Cardiac muscle cell (in vitro differentiated cells and primary cell): ENCODE measurements at places on chromosomes 5 and 9. TPM values are rescaled to one million over a fixed set of nuclear protein-coding genes. Genes with fewer than 3 reads are reported as not detected.
A peak's percentile ranks its signal among the peaks of the same experiment; 100 is the strongest.

- H3K27me3 ChIP-seq, result no peaks in the 10 kb centered on the region
- H3K27ac ChIP-seq, result no peak overlapping the region
- no peak for DNase-seq
- H3K36me3 ChIP-seq, result no peaks in the 10 kb centered on the region
Observed at GRCh38 chr5:100517301-100517974, 17.7 kb upstream of the FAM174A start.

Gene GPR150
- total RNA-seq, result 0.07 and 0.57 TPM in 2 replicates

DNA sequence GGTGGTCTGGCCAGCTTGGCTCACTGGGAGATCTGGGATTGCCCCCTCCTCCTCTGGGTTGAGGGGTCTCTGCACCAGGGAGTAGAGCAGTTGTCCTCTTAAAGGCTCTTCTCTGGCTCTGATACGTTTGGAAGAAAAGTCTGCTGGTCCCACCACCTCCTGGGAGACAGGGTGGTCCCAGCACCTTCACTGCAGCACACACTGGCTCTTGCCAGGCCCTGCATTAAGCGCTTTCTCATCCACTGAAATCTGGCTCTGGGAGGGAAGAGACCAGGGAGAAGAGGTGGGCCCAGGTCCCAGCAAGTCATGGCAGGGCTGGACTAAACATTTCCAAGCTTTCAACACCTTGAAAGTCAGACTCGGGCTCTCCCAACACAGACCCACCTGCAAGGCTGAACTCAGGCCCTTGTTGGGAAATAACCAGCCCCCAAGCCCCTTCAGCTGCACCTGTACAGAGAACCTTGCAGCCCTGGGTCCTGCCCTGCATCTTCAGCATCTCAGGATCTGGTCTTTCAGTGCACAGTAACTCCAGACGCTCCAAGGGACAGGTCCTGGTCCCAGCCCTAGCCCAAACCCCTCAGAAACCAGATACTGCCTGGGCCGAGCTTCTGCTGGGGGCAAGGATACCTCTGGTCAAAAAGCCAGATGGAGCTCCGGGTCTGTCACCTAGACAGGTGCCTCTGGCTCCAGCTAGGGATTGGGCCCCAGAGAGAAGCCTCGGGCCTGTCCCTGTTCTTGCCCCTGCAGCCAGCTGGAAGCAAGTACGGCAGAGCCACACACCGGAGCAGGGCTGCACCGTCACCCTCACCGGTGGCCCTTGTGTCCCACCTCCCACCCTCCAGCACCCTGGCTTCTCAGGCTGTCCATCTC, 134.5 kb downstream of the DAB2IP start:
- no peak overlapping the region for H3K4me3 ChIP-seq
- peak overlapping the region; percentile 60 for H3K27ac ChIP-seq
- no peak for DNase-seq
- H3K27me3 ChIP-seq, result no peaks in the 10 kb centered on the region
- H3K36me3 ChIP-seq, result peaks cover 22% of the 10 kb centered on the region
- peaks cover 14% of the 10 kb centered on the region for H3K4me1 ChIP-seq

Gene NRG2
- total RNA-seq, result 16.5 and 20.7 TPM in 2 replicates

GRCh38 chr9:110086537-110086936, 121.4 kb downstream of the C9orf152 start:
- no peaks in the 10 kb centered on the region for H3K36me3 ChIP-seq
- DNase-seq, result no peak
- peaks cover 3% of the 10 kb centered on the region for H3K4me1 ChIP-seq
- H3K4me3 ChIP-seq, result no peak overlapping the region
- no peaks in the 10 kb centered on the region for H3K27me3 ChIP-seq

- DNase-seq, result no peak
- no peak overlapping the region for H3K4me3 ChIP-seq
- no peaks in the 10 kb centered on the region for H3K36me3 ChIP-seq
Observed at GRCh38 chr9:71587576-71588362, 180.5 kb downstream of the CEMIP2 start.

GRCh38 chr5:86986837-86987236, 280.8 kb upstream of the RASA1 start:
- no peak overlapping the region for H3K27ac ChIP-seq
- no peak for DNase-seq
- no peaks in the 10 kb centered on the region for H3K27me3 ChIP-seq
- H3K36me3 ChIP-seq, result no peaks in the 10 kb centered on the region
- no peak overlapping the region for H3K4me3 ChIP-seq

GRCh38 chr5:2622866-2623265, 128.6 kb downstream of the IRX2 start:
- DNase-seq, result no peak
- H3K4me1 ChIP-seq, result no peaks in the 10 kb centered on the region
- H3K27me3 ChIP-seq, result no peaks in the 10 kb centered on the region
- no peaks in the 10 kb centered on the region for H3K36me3 ChIP-seq

Gene ARL14EPL
- not detected in 2 replicates for total RNA-seq

- no peak for DNase-seq
- H3K36me3 ChIP-seq, result no peaks in the 10 kb centered on the region
- H3K27me3 ChIP-seq, result no peaks in the 10 kb centered on the region
- no peak overlapping the region for H3K4me3 ChIP-seq
Observed at GRCh38 chr5:122385808-122386207, 73.8 kb downstream of the SNCAIP start.

DNA sequence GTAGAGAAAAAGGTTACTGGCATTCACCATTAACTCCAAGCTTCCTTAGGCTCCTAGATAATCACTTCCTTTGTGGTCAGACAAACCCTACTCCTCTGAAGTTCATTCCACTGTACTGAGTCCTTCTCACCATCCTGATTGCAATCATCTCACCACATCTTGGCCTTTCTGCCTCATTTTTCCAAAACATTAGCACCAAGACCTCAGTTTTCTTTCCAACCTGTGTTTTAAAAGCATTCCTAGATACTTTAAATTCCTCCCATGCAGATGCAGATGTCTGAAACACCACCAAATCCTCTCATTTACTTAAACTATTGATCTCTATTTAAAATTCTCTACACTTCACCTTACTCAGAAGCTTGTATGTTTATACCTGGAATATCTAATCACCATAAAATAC, 961.3 kb upstream of the CTNND2 start:
- H3K4me3 ChIP-seq, result no peak overlapping the region
- no peak for DNase-seq
- no peak overlapping the region for H3K27ac ChIP-seq
- no peaks in the 10 kb centered on the region for H3K27me3 ChIP-seq
- H3K4me1 ChIP-seq, result peaks cover 3% of the 10 kb centered on the region
- H3K36me3 ChIP-seq, result no peaks in the 10 kb centered on the region

Gene CARTPT
- not detected in 2 replicates for total RNA-seq

Gene MCIDAS
- not detected in 2 replicates for total RNA-seq

- H3K27me3 ChIP-seq, result no peaks in the 10 kb centered on the region
- no peak overlapping the region for H3K27ac ChIP-seq
- H3K4me1 ChIP-seq, result no peaks in the 10 kb centered on the region
- no peak for DNase-seq
Observed at GRCh38 chr5:78076351-78076750, 218.1 kb downstream of the AP3B1 start.

GRCh38 chr9:130117816-130118632, 54.2 kb upstream of the NCS1 start:
- H3K27me3 ChIP-seq, result no peaks in the 10 kb centered on the region
- peaks cover 6% of the 10 kb centered on the region for H3K36me3 ChIP-seq
- H3K27ac ChIP-seq, result no peak overlapping the region
- H3K4me1 ChIP-seq, result peaks cover under 1% of the 10 kb centered on the region
- no peak overlapping the region for H3K4me3 ChIP-seq
- no peak for DNase-seq

Gene SH2D3C
- total RNA-seq, result 3.5 and 9.9 TPM in 2 replicates

Gene PCDHGA5
- 1.1 and 1.2 TPM in 2 replicates for total RNA-seq
